ENCODE measurements at places on chromosomes 12 and 14.

- no peak for DNase-seq
Measured at GRCh38 chr12:70644861-70645260, 7.6 kb upstream of the PTPRB start.

DNA sequence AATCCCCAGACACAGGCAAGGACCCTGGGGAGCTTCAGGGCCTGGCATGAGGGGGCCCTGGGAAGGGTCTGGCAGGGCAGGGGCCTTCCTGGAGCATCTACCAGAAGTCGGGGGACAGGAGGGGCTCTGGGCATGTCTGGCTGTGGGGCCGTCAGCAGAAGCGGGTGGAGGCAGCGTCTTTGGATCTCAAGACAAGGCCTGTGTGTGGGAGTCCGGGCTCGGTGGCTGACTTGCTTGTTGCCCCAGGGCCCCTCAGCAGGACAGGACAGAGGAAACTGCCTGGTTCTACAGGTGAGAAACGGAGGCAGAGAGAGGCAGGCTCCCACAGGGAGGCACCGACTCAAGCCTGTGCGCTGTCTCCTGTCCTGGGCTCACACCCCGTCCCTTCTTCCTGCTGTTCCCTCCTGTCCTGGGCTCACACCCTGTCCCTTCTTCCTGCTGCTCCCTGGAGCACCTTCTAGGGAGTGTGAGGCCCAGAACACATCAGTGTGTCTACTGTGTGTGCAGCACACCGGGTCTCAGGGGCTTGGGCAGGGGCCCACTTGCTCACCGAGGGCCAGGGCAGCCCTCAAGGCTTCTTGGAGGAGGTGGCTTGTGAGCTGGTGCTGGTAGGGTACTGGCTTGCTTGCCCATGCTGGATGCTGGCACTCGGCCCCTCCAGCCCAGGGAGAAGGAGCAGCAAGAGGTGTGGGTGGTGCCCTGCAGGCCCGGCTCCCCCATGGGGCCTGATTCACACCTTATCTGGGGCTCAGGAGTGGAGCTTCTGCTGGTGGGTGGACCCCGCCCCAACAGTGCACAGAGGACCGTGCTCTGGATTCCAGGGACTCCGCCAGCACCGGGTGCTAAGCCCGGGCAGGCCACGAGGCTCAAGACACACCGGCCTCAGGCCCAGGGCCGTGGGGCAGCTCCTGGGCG is 14.9 kb downstream of the ASPG start:
- peak; percentile 41 for DNase-seq

- no peak for DNase-seq
Measured at GRCh38 chr14:74919421-74920165, 3.5 kb downstream of the RPS6KL1 start.

DNA sequence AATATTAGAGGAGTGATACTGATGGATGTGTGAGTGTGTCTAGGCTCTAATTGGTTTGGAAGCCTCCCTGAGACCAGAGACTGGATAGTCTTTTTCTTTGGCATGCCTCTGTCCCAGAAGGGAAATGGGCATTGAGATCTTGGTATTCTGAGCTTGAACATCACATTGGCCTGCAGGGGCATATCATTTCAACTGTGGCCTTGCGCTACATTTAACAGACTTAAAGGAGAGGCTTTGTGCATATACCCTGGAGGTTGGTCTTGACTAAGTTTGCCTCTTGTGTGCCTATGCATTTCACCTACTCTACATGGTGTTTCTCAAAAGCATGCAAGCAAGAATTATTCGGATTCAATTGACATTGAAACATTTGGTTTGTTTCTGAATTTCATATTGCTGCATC is 185.4 kb downstream of the TMTC2 start:
- peak; percentile 48 for DNase-seq

- DNase-seq = no peak
Measured at GRCh38 chr12:3350432-3350831, 140.6 kb upstream of the PRMT8 start.

- DNase-seq = no peak
Measured at GRCh38 chr14:34872822-34873588, 2.2 kb downstream of the BAZ1A start.

DNA sequence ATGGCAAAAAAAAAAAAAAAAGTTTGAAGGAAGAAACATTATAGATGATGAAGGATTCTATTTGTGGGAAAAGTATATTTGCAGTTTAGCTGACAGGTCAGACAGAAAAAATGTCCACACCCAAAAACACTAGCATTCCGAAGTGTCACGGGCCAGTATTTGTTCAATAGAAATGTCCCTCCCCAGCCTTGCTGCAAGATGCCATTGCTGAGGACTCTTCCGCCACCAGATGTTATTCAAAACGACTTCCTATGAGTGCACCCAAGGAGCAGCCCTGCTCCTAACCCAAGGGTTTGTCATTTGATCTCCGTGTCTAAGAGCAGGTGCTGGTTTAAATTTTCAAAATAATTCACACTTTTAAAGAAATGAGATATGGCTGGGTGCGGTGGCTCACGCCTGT is 163.1 kb downstream of the GCH1 start:
- no peak for DNase-seq

GRCh38 chr14:101456246-101457175 is 104.8 kb upstream of the DIO3 start:
- DNase-seq = peak; percentile 71

GRCh38 chr14:93893661-93894261 is 33.4 kb upstream of the FAM181A start:
- peak; percentile 93 for DNase-seq
